T-helper 22 cell (primary cell): ENCODE measurements at places on chromosomes 4 and X.
A peak's percentile ranks its signal among the peaks of the same experiment; 100 is the strongest.

DNA sequence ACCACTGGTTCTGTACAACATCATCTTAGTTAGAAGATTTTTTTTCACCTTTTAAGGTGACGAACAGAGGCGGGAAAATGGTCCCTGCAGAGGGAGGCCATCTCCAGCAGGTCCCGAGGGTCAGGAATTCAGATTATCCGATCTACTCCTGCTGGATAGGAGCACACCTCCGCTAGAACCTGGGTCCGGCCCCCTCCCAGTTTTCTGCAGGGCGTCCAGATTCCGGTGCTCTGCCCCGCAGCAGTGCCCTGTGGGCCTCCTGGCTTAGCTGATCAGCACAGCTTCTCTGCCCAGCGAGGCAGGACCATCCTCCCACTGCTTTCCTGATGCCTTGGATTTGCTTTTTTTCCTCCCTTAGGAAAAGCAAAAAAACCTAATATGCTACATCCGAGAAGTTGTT lies 2.3 kb downstream of the TBL1X start:
- DNase-seq = no peak

DNA sequence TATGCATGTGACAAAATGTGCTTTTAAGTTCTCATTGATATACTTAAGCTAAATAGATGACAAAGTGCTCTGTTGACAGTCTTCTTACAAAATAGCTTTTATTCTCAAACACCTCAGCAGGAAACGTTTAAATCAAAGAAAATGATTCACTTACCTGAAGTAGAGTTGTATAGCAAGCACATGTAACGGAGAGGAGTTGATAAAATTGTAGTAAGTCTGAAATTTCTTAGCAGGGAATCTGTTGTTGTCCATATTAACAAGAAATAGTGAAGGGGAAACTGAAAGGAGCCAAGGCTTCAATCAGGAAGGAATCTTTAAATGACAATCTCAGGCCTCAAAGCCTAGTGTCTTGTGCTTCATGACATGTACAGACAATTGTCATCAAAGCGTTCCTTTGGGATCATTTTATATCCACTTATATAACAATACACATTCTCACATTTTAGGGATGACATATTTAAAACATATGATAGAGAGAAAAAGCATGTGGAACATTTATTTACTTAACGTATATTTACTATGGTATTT lies 2010.2 kb upstream of the IGFBP7 start:
- no peak for DNase-seq

- peak; percentile 15 for DNase-seq
Observed at GRCh38 chrX:124736553-124737270, 390.3 kb downstream of the SH2D1A start.

DNA sequence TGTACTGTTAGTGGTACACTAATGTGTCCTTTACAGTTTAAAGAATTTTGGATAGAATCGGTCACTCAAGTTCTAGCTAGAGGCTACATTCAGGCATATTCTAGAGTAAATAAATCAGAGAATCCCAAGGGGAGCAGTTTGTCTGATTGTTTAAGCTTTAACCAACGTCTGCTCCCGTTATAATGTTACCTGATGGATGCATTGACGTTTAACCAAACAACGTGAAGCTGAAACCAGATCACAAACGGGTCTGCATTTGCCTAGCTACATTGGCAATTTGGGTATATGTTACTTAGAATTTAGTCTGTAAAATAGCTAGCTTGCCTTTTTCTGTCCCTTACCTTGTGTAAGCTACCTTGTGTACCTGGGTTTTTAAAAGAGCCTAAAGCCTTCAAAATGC lies 1.6 kb downstream of the PI4K2B start:
- no peak for DNase-seq

GRCh38 chrX:114962209-114962608 lies 55.2 kb downstream of the IL13RA2 start:
- no peak for DNase-seq

- DNase-seq = no peak
Observed at GRCh38 chrX:43002526-43003203, 224.7 kb upstream of the PPP1R2C start.

GRCh38 chr4:101753721-101754120 lies 36.8 kb upstream of the BANK1 start:
- DNase-seq = no peak

GRCh38 chr4:25970691-25971432 lies 56.8 kb downstream of the SMIM20 start:
- DNase-seq = no peak

DNA sequence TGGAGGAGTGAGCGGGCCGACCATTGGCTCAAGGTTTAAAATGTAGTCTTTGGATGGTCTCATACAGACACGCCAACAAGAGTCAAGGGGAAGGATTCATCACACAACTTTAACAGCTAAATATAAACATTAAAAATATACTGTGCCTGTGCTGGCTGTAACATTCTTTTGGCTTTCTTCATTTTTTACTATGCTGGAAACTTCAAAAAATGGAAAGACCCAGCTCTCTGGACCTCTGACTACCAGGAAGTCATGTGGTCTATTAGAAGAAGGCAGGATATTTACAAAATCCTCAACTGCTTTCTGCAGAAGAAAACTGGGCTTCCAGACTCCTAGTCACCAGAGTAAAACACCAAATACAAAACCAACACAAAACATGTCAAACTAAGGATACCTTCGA lies 49.8 kb upstream of the KLF3 start:
- no peak for DNase-seq

DNA sequence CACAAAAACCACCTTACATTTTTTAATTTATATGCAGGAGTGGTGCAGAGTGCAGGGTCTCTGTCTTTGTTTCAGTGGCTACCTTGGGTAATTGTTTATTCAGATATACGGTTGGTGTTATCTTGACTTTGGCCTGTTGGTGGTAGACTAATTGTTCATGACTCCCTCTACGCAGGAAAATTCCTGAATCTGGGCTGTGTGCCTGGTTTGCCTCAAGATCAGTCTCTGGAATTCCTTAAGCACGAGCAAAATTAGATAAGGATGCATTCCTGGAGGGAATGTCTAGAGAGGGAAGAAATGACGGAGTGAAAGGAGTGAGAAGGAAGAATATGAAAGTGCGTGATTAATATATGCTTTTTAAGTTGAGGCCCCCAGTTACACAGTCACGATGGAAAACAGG lies 576.9 kb upstream of the PCDH10 start:
- no peak for DNase-seq

GRCh38 chr4:2510351-2511259 lies 25.8 kb upstream of the FAM193A start:
- no peak for DNase-seq

DNA sequence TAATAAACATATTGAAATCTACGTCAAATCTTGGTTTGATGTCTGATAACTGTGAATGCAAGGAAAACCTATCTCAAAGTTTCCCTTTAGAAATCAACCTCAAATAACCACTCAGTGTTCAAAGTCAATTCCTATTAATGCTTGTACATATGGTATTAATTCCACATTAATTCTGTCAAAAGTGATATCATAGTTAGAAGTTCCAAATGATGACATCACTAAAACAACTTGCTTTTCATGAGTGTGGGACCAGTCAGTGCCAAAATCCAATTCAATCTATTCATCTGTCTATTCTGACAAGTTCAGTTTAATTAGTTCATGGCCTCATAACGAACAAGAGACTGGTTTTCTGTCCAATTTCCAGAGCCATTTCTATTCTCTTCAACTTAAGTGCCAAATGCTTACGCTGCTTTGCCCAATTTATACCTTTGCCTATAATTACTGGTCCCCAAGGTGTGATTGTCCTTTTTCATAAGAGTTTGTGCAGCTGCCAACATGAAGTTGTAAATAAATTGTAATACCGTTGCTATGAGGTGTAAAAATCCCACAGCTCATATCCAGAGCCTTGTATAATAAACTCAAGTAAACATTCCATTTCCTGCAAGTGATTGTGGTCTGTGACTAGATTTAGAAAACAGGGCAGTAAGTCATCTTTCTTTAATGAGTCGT lies 476.2 kb downstream of the RAB28 start:
- DNase-seq = no peak

GRCh38 chr4:158182736-158183135 lies 9.9 kb upstream of the GASK1B start:
- DNase-seq = no peak

DNA sequence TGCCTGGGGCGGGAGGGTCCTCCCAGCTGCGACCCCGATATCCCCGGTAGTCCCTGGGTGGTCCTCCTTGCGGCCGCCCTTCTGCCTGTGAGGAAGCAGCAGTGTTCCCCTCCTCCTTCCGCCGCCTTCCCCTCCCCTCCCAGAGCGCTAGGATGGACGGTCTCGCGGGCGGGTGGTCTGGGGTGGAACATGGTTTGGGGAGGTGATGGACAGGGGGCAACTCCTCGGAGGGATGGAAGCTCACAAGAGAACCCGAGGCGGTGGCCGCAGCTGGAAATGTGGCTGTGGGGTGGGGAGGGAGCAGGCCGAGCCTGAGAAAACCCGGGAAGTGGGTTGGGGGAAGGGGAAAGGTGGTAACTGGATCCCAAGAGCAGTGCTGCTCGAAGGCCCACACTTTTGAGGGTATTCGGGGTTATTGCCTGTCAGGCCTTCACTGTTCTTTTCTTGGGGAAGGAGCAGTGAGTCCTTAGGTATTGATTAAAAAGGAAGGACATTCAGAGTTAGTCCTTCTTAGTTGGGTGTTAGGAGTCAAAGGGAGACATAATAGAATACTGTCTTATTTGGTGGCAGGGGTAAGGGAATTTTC lies 581 bp downstream of the UBE2K start:
- no peak for DNase-seq

- no peak for DNase-seq
Observed at GRCh38 chr4:142366769-142367181, 479.3 kb downstream of the INPP4B start.

GRCh38 chrX:39820938-39821708 lies 276.6 kb downstream of the BCOR start:
- no peak for DNase-seq

DNA sequence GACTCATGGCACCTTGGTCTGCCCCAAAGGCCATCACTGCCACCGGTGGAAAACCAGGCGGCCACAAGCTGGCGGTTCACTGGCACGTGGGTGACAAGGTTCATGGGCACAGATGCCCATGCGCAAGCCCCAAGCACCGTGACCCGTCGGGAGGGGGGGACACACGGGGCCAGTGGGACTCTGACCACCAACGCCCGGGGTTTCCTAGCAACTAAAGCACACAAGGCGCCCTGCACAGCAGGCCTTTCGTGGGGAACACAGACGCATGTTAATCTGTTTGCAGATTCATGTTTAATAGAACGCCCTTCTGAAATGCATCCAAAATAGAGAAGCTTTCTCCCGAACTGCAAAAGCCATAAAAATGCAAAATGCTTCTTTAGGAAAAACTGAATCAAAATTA lies 43.9 kb downstream of the FAM53A start:
- no peak for DNase-seq

- DNase-seq = no peak
Observed at GRCh38 chr4:99736846-99737245, 79.2 kb upstream of the C4orf54 start.

DNA sequence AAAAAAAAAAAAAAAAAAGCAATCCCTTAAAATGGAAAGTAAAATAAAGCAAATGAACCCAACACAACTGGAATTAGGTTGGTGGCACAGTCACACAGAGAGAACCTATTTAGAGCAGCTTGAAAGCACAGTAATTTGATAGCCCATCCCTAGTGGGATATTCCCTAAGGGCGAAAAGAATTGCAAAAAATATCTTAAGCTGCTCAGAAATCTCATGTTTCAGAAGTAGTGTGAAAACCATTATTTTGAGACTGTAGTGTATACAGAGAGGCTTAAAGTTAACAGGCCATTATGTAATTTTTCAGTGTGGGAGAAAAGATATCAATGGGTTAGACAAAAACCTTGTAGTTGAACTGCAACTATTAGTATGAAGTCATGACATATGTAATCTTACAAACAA lies 40.0 kb upstream of the DHX15 start:
- no peak for DNase-seq
